ENCODE measurements at places on chromosomes 12 and 14.

GRCh38 chr12:12094481-12094880, 23.7 kb downstream of the BCL2L14 start:
- DNase-seq: no peak

GRCh38 chr12:29750131-29750927, 33.4 kb downstream of the TMTC1 start:
- DNase-seq: no peak

GRCh38 chr12:131795690-131796410, 32.3 kb upstream of the MMP17 start:
- DNase-seq: no peak

DNA sequence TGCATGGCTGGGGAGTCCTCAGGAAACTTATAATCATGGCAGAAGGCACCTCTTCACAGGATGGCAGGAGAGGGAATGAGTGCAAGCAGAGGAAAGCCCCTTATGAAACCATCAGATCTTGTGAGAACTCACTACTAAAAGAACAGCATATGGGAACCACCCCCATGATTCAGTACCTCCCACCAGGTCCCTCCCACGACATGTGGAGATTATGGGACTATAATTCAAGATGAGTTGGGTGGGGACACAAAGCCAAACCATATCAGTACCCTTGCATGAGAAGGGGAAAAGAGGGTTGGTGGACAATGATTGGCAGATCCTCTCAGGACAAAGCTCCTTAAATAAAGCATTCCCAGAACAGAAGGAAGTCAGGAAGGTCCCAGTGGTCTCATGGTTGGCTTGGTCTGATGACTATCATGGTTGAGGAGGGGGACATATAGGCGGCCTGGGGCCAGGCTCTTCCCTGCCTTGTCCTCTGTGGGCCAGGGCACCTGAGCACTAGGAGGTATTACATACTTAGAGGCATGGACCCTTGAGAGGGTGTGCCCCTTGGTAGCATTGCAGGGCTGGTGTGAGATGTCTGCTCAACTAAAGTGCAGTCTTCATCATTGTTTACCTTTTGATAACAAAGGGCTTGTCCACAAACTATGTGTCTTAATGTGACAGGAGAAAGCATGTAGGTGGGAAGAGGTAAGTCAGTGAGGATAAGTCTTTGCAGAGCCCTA, 22.2 kb downstream of the HSD17B6 start:
- DNase-seq: no peak

- no peak for DNase-seq
Measured at GRCh38 chr14:98140862-98141530, 1131.0 kb downstream of the BCL11B start.

GRCh38 chr14:42469637-42470426, 863.2 kb downstream of the LRFN5 start:
- DNase-seq: no peak

DNA sequence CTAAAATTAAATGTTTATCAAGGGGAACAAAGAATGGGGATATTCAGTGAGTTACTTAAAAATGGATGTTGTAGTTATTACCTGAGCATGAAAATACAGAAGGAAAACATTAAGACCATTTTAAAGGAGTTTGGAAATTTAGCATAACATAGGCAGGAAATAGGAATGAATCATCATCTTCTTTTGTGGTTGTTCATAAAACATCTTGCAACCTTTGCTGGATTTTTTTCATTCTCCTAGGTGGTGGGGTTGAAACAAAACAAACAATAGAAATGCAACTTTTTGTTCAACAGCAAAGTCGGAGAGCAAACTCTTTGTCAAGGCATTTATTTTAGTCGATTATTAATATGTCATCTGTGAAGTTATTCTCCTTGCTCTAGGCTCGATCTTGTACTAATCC, 275.1 kb downstream of the IPO8 start:
- no peak for DNase-seq

GRCh38 chr12:67062193-67062592, 207.0 kb upstream of the CAND1 start:
- DNase-seq: no peak

- no peak for DNase-seq
Measured at GRCh38 chr12:93404961-93405849, 27.5 kb downstream of the NUDT4 start.

DNA sequence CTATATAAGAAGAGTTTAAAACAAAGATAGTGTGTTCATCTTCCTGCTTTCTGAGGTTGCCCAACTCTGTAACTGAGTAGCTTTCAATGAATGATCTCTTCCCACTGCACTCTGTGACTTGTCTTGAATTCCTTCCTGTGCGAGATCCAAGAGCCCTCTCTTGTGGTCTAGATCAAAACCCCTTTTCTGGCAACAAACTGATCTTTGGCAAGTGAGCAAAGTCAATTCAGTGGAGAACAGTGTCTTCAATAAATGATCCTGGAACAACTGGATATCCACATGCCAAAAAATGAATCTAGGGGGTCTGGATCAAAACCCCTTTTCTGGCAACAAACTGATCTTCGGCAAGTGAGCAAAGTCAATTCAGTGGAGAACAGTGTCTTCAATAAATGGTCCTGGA, 8.5 kb downstream of the CFAP54 start:
- no peak for DNase-seq

DNA sequence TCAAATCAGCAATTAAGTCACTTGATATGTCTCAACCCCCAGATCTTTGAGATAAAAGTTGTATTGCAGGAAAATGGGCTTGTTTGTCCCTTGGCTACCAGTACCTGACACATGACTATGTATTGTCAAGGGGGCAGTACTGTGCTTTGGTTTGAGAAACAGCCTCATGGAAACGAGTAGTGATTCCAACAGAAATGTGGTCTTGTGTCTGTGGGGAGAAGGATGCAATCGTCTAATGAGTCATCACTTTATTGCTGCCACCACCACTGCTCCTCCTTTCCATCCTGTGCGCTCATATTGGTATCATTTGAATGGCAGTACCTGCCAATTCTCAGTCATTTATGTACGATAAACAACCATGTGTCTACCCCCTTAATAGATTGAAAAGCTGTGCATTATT, 72.8 kb upstream of the ARHGAP5 start:
- DNase-seq: no peak

DNA sequence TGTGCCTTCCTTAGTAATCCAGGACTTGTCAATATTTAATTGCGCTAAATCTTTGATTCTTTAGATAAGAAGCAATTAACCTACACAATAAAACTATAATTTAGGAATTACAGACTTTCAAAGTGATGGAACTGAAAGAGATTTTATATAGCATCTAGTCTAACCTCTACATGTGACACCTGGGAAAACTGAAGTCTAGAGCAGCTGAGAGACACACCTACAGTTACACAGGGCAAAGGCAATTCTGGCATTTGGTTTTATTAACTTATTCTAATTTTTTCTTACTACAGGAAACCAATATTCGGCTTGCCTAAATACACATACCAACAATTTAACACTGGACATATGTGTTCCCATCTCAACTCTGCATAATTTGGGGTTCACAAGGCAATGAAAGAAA, 196.5 kb downstream of the STXBP6 start:
- DNase-seq: no peak

- DNase-seq: no peak
Measured at GRCh38 chr14:55926007-55926406, 192.2 kb upstream of the PELI2 start.

DNA sequence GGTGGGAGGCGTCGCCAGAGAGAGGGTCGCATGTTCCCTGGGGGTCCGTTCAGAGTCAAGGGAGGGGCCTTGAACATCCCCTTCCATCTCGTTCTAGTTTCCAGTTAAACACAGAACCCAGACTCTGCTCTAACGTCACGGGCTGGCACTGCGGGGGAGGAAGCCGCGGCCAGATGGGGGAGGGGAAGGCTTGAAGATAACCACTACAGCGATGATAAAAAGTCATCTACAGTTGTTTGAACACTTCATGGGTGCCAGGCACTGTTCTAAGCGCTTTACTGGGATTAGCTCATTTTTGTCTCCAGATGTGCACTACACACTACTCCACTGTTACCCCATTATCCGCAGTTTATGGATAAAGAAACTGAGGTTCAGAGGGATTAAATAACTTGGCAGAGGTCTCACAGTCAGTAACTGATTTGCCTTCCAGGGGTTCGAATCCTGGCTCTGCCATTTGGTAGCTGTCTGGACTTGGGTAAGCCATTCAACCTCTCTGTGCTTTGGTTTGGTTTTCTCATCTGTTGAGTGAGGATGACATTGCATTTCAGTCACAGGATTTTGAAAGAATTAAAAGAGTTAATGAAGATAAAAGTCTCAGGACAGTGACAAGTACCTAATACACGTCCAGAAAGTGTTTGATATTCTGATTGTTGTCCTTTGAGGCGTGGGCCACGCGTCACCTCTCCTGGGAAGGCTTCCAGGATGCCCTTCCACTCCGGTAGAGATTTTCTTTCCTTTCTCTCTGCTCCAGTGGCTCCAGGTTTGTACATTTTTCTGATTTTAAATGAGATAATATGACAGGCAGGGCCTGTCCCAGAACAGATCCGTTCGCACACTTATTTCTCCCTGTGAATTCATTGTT, 798 bp upstream of the RASAL1 start:
- DNase-seq: peak; percentile 55

GRCh38 chr14:100994756-100995330, 91.3 kb upstream of the RTL1 start:
- DNase-seq: no peak

DNA sequence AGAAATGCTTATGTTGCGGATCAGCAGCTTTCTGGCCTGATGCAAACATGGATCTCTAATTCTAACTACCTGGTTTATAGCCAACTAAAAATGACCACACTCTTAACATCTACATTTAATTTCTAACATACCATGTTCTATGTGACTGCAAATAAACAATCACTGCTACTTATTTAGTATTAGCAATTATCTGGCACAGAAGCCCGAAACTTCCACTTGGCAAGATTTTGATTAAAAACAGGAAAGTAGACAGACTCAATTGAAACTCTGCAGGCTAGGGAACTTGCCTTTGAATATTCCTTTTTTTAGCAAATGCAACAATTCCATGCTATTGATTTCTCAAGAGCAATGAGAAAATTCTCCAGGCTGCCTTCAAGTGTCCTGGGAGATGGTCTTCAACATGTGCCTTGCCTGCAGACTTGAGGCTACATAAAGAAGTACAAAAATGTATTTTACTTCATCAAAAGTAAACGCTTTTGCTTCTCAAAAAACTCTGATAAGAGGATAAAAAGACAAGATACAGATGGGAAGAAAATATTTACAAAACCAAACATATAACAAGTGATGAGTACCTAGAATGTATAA, 9.1 kb upstream of the TMCC3 start:
- DNase-seq: no peak

GRCh38 chr12:129331356-129332085, 478.2 kb downstream of the GLT1D1 start:
- no peak for DNase-seq
